ENCODE measurements at places on chromosomes 2 and 18. TPM values are rescaled to one million over a fixed set of nuclear protein-coding genes. Genes with fewer than 3 reads are reported as not detected.

- DNase-seq: no peak
Measured at GRCh38 chr2:28423856-28424605, 31.4 kb downstream of the FOSL2 start.

DNA sequence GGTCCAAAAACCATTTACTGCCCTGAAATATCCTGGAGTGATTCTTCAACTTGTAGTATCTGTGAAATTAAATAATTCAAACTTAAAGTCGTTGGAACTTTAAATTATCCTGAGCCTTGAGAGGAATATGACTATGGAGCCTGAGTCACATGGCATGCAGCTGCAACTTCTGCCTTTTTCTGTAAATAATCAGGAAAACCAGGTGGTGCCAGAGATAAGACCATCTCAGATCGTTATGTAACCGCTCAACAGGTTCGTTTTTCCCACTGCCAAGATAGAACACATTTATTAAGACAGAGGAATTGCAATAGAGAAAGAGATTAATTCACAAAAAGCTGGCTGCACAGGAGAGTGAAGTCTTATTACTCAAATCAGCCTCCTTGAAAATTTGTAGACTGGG, 876.5 kb downstream of the SUCLG1 start:
- no peak for DNase-seq

DNA sequence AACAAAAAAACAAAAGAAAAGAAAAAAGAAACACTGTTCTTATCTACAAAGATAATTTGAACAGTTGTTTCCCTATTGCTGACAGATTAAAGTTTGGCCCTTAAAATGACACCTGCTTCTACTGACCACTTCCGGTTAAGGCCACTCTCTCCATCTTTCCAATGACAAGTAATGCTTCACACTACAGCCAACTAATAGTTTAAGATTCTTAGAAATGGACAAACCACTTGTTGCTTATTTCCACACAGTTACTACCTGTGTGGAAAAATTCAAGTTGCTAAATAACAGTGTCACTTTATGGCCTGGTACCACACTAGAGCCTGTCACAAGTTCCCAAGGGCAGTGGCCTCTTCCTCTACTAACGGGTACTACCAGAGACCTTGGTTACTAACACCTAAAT, 2.4 kb downstream of the TMEM185B start:
- no peak for DNase-seq

GRCh38 chr2:236947294-236947693, 138.4 kb upstream of the COPS8 start:
- DNase-seq: no peak

DNA sequence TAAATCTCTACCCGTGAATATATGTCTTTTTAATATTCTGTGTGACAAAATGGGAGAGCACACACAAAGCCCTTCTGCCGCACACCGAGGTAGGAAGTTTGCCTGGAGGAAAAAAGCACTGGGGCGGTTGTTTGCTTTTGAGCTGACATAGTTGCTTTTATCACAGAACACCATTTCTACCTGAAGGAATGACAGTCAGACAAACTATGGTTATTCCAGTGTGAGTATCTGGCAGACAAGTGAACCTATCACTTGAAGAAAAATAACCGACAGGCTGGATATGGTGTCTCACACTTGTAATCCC, 67.6 kb upstream of the SERTAD2 start:
- DNase-seq: no peak

DNA sequence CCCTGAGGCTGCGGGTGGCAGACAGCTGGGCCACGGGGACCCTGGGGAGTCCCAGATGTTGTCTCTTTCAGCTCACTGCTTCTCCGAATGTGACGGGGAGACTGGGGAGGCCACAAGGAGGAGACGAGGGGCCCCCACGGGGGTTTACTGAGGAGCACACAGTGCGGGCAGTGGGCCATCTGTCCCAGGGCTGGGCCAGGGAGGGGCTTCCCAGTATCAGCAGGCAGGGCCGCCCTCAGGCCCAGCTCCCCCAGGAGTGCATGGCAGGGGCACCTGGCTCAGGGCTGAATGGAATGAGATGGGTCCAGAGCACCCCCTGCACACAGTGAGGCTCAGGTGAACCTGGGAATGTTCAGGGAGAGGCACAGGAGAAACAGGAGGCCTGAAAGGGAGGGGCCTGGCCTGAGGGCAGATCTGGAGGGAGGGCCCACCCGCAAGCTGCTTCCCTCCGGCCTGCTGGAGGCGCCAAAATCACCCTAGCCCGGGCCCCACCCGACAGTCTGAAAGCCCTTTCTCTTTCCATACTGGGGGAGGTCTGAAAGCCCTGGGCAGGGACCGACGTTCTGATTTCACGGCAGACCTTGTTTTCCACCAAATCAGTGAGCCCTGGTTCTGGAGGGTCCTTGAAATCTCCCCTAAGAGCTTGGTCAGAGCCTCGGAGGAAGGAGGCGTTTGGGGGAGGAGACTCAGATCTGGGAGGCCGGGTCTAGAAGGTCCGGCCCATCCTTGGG, 35.5 kb upstream of the PTMA start:
- DNase-seq: peak; percentile 61

GRCh38 chr18:26301681-26302080, 75.4 kb downstream of the TAF4B start:
- DNase-seq: no peak

DNA sequence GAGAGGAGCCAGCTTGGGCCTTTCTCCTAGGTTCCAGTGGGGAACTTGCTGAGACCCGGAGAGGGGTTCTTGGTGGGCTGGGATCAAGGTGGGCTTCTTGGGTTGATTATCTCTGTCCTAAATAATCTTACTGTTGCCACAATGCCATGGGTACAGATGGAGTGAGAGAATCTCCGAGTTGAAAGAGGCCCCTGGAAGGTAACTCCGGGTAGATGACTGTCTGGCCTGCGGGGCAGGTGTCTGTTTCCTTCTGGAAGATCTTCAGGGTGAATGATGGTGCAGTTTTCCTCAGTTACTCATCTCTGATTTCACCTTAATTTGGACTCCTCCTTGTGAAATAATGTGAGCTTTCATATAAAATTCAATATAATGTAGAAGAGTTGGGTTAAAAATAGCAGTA, 159.4 kb downstream of the ACTR3 start:
- DNase-seq: no peak

DNA sequence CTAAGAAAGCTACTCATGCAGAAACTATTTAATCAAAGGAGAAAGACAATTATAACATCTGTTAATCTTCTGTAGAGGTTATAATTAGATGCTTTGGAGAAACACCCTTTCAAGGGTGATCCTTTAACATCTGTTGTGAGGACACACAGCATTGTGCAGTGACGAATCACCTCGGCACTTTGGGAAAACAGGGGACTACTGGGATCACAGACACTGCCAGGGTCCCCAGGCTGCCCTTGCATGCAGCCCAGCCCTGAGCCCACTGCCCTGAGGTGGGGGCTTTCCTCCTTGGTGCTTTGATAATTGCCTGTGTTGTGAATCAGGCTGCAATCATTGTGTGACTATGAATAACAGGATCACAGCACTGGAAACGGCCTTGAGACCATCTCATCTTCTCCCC, 10.6 kb downstream of the NCKAP5 start:
- DNase-seq: no peak

DNA sequence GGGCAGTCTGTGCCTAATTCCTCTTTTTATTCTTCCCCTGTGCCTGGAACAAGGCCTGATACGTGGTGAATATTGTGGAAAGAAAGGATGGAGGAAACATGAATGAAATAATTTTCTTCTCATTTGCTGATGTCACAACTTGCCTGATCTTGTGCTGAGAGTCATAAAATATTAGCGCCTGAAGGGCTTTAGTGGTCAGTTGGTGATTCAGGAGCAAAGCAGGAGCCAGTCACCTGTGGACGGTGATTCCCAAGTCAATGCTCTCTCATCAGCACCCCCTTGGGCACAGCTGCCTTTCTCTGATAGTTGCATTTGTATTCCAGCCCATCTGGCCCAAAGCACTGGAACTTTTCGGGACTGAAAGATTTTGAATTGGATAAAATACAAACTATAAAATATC, 502.6 kb upstream of the RAB12 start:
- DNase-seq: no peak

- DNase-seq: no peak
Measured at GRCh38 chr2:120747706-120748105, 12.0 kb downstream of the GLI2 start.

DNA sequence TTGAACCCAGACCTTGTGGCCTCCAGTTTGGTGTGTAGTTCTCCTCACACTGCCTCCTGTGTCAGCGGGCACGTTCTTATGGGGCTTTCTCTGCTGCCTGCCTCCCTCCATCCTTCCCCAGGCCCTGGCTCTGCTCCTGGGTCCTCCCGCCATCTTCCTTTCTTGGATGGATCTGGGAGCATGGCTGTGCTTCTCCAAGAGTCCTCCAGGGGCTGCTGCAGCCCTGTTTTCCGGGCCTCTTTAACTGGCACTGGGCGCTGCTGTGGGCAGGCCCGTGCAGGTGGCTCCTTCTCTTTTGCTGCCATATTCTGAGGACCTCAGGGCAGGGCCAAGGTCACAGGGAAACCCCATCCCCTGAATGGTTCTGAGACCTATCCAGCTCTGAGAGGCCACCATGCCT, 17.8 kb downstream of the THNSL2 start:
- DNase-seq: no peak

- DNase-seq: no peak
Measured at GRCh38 chr2:64996871-64997307, 7.7 kb downstream of the SLC1A4 start.

- DNase-seq: no peak
Measured at GRCh38 chr18:58038063-58038462, 6.0 kb upstream of the NEDD4L start.

DNA sequence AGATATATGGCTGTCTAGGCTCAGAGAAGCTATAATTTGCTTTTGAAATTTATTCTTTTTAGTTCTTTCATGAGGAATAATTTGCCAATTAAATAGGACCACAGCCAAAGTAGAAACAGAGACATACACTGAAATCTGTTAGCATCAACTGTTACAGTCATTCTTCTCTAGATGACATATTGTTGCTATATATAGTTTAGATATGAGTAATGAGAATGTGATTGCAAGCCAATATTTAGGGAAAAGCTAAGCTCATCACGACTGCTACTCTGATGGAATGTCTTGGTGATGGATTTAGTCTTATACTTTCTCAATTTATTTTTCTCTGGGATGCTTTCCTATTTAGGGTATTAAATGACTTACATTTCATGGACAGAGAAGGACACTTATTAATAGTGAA, 259.1 kb downstream of the LNPK start:
- DNase-seq: no peak

DNA sequence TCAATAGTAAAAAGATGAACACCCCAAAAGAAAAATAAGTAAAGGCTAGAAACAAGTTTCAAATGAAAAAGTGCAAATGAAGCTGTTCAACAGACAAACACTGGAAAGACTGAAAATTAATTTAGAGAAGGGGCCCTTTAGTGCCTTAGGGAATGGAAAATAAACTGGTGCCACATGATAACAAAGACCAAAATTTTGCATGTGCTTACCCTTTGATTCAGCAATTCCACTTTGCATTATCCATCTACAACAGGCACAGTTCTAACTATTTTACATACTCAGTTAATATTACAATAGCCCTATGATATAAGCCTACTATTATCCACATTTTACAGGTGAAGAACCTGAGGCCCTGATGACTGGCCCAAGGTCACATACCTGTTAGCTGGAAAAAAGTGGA, 183.9 kb downstream of the NBAS start:
- no peak for DNase-seq

DNA sequence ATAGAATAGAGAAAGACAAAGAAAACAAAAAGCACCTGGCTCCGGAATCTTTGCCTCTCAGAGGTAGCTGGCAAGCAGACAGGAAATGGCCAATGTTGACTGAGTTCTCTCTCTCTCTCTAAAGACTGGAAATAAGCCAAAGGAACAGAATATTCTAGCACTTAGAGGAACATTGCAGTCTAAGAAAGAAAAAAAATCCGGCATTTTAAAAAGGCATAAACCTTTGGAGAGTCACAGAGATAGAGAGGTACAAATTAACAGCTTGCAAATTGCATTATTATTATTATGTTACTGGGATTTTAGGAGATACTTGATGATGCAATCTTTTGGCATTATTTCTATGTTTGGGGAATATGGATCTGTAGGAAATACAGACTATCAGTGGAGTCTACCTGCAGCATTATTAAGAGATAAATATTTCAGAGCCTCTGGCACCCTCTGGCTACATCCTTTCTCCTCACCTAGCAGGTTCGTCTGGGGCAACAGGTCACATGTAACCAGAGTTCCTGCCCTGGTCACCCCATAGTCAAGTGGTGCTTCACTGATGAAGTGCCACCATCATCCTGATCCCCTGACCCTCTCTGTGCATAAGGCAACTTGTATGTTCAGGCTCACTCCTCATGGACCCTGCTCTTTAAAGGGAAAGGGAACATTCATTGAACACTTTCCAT, 318.9 kb upstream of the ACVR2A start:
- no peak for DNase-seq

- DNase-seq: peak; percentile 62
Measured at GRCh38 chr2:231152800-231153557, 28.1 kb upstream of the HTR2B start.

GRCh38 chr18:75377258-75377657, 50.2 kb downstream of the SMIM21 start:
- no peak for DNase-seq

- peak; percentile 22 for DNase-seq
Measured at GRCh38 chr2:240246173-240246820, 105.8 kb upstream of the OTOS start.

Gene USP34
- total RNA-seq: 116 TPM

Gene BMP10
- total RNA-seq: not detected

Gene ANKRD30B
- 0.11 TPM for total RNA-seq

Gene ACVR2A
- 21.4 TPM for total RNA-seq

Gene LIPT1
- total RNA-seq: 9.7 TPM

Gene MBP
- total RNA-seq: 19.9 TPM

Gene PIKFYVE
- 23.4 TPM for total RNA-seq

Gene SPEG
- total RNA-seq: 31.2 TPM

Gene PSMA8
- total RNA-seq: not detected

Gene SERPINB13
- total RNA-seq: not detected

Gene ATOH8
- 29.6 TPM for total RNA-seq

Measured in ovary (tissue), 10 donors.